ENCODE measurements at places on chromosomes 2 and 18.

DNA sequence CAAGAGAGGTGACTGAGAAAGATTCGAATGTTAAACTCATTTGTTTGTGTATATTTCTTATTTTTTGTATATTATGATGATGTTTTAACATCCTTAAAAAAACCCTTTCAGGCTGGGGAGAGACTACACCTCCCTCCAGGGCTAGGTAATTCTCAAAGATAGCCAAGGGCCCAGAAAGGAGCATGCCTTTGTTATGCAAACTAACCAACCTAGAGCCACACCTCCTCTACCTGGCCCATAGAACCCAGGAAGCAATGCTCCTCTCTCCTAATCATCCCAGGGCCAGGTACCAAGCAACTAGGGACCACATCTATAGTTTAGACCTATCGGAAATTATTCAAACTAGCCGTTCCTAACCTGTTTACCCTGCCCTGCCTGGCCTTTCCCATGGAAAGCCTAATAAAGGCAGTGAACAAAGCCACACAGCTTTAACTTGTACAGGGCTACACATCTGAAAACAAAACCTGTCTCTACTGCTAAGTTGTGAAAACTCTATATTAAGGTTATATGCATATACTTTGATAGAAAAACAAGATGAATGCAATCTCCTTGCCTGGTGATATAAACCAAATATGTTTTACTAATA is 79.7 kb downstream of the COLEC12 start:
- no peak for DNase-seq

GRCh38 chr2:218645126-218645525 is 14.3 kb downstream of the ZNF142 start:
- DNase-seq = no peak

DNA sequence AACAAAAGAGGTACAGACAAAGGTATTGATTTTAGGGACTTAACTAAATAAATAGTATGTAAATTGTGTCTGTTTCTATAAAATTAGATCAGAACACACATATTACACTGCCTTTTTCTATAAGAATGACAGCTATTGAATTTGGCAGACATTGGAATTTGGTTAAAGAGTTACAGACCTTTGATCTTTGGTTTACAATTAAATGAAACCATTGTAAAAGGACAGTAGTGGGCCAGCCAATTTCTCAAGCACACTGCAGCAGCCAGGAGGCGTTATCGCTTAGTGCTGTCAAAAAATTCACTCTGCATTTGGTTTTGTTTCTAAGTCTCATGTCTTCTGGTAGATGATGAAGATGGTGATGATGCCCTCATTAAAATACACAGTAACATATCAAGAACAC is 175.9 kb downstream of the NR4A2 start:
- DNase-seq = no peak

- no peak for DNase-seq
Measured at GRCh38 chr18:48430150-48430549, 21.0 kb upstream of the ZBTB7C start.

GRCh38 chr2:5173876-5174535 is 518.2 kb upstream of the SOX11 start:
- no peak for DNase-seq

DNA sequence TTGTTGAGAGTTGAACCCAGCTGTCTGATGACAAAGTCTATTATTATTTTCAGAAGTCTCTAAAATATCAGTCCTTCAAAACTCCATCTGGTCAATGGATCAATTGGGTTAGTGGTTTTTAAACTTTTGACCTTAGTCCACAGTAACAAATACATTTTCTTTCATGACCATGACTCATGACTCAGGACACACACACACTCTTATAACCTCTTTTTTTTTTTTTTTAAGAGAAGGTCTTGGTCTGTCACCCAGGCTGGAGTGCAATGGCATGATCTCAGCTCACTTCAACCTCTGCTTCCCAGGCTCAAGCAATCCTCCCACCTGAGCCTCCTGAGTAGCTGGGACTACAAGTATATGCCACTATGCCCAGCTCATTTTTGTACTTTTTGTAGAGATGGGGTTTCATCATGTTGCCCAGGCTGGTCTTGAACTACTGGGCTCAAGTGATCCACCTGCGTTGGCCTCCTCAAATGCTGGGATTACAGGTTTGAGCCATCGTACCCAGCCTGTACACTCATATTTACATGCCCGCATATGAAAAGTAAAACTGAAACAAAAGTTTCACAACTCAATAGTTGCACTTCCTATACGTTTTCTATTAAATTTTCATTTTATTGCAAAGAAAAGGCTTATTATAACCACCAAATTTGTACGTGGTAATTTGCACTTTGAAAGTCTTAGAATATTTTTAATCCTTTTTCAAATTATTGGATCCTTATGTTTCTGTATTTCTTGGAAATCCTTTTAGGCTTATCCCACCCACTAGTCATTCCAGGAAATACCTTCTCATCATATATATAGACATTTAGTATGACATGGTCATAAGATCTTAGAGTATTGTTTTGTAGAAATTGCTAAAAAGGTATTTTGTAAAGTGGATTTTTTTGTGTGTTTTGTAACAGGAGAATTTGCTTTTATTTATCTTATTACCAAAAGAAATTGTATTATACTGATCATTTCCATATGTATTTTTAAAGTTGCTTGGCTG is 199.0 kb downstream of the LPIN1 start:
- DNase-seq = no peak

GRCh38 chr2:8654483-8654882 is 27.4 kb upstream of the ID2 start:
- DNase-seq = no peak

- DNase-seq = no peak
Measured at GRCh38 chr18:34330308-34330707, 105.6 kb upstream of the NOL4 start.

GRCh38 chr2:105883911-105884694 is 139.4 kb downstream of the NCK2 start:
- DNase-seq = no peak

DNA sequence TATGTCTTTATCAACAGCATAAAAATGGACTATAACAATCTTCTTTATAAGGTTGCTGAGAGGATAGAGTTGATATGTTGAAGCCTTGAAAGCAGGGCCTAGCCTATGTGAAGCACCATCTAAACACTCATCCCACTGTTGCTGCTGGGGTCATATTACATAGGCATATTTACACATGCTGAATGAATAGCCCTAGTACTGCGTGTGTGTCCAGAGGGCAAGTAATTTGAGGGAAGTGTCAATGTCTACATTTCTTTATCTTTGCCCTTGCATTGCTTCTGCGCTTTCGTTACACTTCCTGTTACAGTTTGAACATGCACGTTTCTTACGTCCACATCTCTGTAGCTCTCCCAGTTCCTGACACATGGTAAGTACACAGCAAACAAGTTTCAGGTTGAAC is 280.3 kb upstream of the ATP5MC3 start:
- no peak for DNase-seq

DNA sequence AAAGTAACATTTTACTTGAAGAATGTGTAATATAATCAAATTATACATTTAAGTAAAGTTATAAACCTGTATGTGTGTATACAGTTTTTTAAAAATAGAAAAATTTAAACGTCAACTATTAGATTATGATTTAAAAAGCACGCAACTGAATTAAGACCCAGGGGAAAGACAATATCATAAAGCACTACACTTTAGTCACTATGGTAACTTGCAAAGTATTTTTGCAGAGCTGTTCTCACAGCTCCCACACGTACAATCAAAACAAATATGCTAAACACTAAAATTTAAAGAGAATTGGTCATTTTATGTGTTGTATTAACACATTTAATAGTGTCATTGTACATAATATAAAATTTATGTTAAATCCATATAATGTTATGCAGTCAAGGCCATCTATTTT is 59.7 kb downstream of the FTCDNL1 start:
- DNase-seq = no peak
